ENCODE measurements at places on chromosomes 11 and 22.

- no peak overlapping the region for H3K27ac ChIP-seq
- H3K36me3 ChIP-seq, result peaks cover under 1% of the 10 kb centered on the region
- no peak for DNase-seq
These were observed 46.7 kb downstream of the TSPAN18 start for GRCh38 chr11:44773351-44773965.

DNA sequence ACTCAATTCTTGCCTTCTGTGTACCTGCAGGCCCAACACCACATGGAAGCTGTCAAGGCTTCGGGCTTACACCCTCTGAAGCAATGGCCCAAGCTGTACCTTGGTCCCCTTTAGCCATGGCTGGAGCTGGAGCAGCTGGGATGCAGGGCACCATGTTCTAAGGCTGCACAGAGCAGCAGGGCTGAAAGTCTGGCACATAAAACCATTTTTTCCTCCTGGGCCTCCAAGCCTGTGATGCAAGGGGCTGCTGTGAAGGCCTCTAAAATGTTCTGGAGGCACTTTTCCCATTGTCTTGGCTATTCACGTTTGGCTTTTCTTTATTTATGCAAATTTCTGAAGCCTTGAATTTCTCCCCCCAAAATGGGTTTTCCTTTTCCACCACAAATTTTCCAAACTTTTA, 102.1 kb upstream of the SLC5A12 start:
- DNase-seq, result no peak
- H3K36me3 ChIP-seq, result peaks cover 10% of the 10 kb centered on the region
- no peak overlapping the region for H3K27ac ChIP-seq
- H3K4me3 ChIP-seq, result no peak overlapping the region
- no peaks in the 10 kb centered on the region for H3K27me3 ChIP-seq

DNA sequence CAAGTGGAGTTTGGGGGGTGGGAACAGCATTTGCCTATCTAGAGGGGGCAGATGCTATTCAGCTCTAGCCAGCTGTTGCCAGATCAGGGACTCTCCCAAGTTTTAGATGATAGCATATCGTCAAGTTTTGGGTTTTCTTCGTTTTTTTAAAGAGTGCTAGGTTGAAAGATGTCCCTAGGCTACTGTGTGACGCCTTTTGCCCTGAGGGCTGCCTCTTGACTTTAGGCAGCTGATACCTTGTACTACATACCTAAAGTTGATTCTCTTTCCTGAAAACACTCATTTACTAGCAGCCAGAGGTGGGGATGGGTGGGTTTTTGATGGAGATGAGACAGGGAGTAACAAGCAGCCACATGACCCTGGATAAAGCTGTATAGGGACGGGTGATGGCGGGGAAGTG, 87.1 kb downstream of the ABTB2 start:
- H3K27me3 ChIP-seq, result no peaks in the 10 kb centered on the region
- no peak for DNase-seq
- H3K4me3 ChIP-seq, result no peak overlapping the region

DNA sequence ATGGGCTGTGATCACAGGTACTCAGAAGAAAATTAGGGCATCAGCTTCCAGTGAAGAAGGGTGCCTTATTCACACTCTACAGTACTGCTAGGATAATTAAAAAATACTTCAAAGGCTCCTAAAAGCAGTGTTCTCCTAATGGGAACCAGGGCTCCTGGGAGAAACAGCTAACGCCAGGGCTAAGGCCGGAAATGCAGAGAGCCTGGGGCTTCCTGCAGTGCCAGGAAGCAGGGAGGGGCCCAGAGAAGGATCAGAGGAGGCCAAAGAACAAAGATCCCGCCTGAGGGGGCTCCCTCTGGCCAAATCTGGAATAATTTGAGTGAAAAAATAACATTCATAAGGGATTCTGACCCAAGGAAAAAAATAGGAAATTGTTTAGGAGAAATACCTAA, 27.5 kb downstream of the TOLLIP start:
- H3K36me3 ChIP-seq, result peaks cover 23% of the 10 kb centered on the region
- H3K27ac ChIP-seq, result peak overlapping the region; percentile 73
- DNase-seq, result no peak
- H3K4me3 ChIP-seq, result no peak overlapping the region
- no peaks in the 10 kb centered on the region for H3K27me3 ChIP-seq

DNA sequence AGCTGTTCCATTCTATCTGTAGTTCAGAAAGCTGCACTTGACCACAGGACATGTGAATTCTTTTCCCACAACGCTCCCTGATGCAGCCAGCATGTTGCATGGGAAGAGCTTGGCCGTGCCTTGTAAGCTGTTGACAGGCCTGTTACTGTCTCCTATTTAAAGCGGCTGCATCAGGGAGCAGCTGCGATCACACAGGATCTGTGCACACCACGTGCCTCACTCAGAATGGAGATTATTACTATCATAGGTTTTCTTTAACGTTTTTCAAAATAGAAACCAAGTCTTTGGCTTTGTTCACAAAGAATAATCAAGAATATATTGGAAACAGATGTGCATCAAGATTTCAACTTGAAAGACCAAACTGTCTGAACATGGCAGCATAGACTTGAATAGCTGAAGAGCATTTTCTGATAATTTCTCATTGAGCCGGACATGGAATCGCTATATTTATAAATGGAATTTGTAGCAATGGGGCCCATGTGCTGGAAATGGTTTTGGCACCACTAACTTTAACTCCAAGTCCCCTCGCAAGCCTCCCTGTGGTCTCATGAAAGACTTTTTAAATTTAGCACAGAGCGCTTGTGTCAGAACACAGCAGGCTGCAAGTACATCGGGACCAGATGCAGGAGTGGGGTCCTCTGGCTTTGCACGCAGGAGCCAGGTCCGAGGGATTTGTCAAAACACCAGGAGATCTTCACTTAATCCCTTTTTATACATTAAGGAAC, 40.8 kb upstream of the MYO18B start:
- H3K4me3 ChIP-seq, result no peak overlapping the region
- H3K27ac ChIP-seq, result no peak overlapping the region
- no peaks in the 10 kb centered on the region for H3K36me3 ChIP-seq
- peaks cover 9% of the 10 kb centered on the region for H3K4me1 ChIP-seq
- DNase-seq, result no peak
- no peaks in the 10 kb centered on the region for H3K27me3 ChIP-seq

- no peaks in the 10 kb centered on the region for H3K36me3 ChIP-seq
- peaks cover 78% of the 10 kb centered on the region for H3K27me3 ChIP-seq
- H3K4me3 ChIP-seq, result no peak overlapping the region
These were observed 2.1 kb upstream of the LMO1 start for GRCh38 chr11:8265681-8266241.

DNA sequence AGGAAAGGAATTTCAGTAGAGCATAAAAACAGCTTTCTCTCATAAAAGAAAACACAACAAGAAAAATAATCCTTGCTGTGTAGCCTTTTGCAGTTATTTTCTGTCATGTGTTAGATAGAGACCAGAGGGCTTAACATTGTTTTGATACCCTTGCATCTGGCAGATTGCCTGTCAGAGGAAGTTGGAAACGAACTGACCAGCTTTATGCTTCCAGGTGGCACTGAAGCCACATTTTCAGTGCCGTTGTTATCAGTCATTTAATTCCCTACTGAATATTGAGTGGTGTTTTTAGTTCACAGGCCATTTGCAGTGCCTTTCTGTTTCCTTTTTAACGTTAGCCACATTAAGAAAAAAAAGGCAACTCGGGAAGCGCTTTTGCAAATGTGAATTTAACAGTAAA, 21.5 kb upstream of the RAG2 start:
- peak overlapping the region; percentile 29 for H3K27ac ChIP-seq
- H3K4me3 ChIP-seq, result no peak overlapping the region
- H3K4me1 ChIP-seq, result peaks cover 25% of the 10 kb centered on the region
- H3K27me3 ChIP-seq, result no peaks in the 10 kb centered on the region

DNA sequence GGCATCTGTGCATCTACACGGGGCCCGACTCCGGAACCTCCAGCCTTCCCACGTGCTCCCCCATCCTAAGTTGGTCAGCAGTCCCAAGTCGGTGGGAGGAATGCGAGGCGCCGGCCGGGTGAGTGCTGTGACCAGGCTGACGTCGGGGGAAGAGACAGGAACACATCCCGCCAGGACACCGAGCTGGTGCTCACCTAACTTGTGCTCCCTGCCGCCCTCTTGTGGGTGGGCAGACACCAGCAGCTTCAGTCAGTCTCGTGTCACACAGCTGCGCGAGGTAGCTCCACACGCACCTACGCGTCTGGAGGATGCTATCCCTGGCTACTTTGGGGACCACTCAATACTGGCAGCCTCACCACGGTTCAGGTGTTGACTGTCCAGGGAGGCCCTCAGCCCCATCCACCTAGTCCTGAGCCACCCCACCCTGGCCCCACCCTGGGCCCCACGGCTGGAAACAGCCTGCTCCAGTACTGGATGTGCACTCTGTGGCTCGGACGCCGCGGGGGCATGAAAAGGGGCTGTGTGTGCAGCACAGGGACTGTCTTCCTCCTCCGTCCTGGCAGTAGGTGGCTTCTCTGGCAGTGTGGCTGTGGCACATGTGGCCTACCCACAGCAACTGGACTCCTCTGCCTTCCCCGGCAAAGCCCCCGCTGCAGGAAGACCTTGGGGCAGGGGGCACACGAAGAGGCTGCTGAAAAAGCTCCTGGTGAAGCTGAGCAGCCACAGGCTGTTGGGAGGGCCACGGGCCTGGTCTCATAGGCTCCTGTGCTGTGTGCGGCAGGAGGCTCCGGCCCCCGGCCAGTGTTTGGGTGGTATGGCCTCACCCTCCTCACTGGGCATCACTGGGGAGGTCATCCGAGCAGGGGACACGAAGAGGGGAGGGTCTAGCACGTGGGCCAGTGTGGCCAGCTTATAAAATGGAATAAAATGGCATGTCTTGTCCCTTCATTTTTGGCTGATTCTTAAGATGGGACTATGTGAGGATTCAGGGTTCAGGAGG, 11.2 kb upstream of the BID start:
- no peak overlapping the region for H3K27ac ChIP-seq
- H3K4me3 ChIP-seq, result no peak overlapping the region
- H3K27me3 ChIP-seq, result no peaks in the 10 kb centered on the region
- no peak for DNase-seq
- H3K4me1 ChIP-seq, result peaks cover 31% of the 10 kb centered on the region
- H3K36me3 ChIP-seq, result peaks cover 2% of the 10 kb centered on the region

DNA sequence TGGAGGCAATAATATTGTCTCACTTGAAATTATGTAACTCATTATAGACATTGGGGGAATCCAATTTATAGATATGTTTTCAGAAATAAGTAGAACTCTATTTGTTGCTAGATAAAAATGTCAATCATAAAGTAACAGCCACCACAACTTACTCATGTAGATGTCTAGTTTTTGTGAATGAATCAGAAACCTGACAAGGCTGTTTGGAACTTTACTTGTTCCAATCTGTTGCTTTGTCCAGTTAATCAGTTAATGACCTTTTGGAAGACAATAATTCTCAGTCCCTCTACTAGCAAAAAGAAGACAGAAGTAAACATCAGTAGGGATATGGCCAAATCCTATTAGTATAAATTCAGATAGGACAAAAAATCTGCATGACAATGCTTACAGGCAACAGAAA, 1143.3 kb downstream of the LRRC4C start:
- DNase-seq, result no peak
- H3K36me3 ChIP-seq, result no peaks in the 10 kb centered on the region
- H3K27me3 ChIP-seq, result peaks cover 68% of the 10 kb centered on the region
- no peak overlapping the region for H3K27ac ChIP-seq

DNA sequence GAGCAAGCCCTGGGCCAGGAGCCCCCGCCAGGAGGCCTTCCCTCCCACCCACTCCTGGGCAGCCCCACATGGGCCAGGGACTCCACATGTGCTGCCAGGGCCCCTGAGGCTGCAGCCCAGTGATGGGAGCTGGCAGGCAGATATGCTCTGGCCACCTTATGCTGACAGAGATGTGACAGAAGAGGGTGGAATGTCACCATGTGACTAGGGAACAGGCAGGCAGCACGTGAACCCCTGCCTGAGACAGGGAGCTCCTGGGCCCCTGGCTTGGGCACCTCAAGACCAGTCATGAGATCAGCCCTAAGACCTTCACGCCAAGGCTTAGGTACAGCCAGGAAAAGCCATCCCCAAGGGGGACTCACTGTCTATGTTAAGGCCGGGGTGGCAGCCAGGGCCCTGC, 9.1 kb downstream of the PRODH start:
- no peaks in the 10 kb centered on the region for H3K27me3 ChIP-seq
- no peak overlapping the region for H3K27ac ChIP-seq
- H3K36me3 ChIP-seq, result no peaks in the 10 kb centered on the region
- DNase-seq, result no peak
- no peak overlapping the region for H3K4me3 ChIP-seq

DNA sequence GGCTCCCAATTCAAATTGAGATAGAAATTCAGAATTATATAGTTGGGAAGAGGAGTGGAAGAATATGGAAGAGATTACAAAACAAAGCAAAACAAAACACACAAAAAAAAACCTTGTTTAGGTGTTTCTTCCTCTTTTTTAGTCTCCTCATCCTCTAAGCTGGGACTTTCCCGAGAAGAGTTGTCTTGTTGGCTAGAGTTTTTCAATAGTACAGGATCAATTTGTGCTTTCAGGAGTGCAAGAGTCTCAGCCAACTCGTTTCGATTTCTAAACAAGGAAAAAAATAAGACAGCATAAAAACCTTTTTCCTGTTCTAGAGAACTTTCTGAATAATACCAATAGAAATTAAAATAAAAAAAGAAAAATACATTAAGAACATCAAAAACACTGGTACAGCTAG, 87.8 kb upstream of the CLNS1A start:
- H3K4me3 ChIP-seq, result no peak overlapping the region
- peaks cover 3% of the 10 kb centered on the region for H3K4me1 ChIP-seq
- peaks cover 29% of the 10 kb centered on the region for H3K36me3 ChIP-seq
- H3K27ac ChIP-seq, result no peak overlapping the region
- DNase-seq, result no peak

GRCh38 chr11:126978165-126978564, 22.4 kb downstream of the KIRREL3 start:
- no peak overlapping the region for H3K27ac ChIP-seq
- no peaks in the 10 kb centered on the region for H3K4me1 ChIP-seq
- H3K27me3 ChIP-seq, result no peaks in the 10 kb centered on the region
- no peak overlapping the region for H3K4me3 ChIP-seq
- DNase-seq, result no peak

- no peaks in the 10 kb centered on the region for H3K36me3 ChIP-seq
- no peak overlapping the region for H3K27ac ChIP-seq
- no peaks in the 10 kb centered on the region for H3K4me1 ChIP-seq
These were observed 17.0 kb downstream of the NECTIN1 start for GRCh38 chr11:119712006-119712405.

GRCh38 chr11:96316869-96317268, 26.1 kb downstream of the MAML2 start:
- H3K36me3 ChIP-seq, result peaks cover 7% of the 10 kb centered on the region
- peaks cover 94% of the 10 kb centered on the region for H3K4me1 ChIP-seq
- H3K4me3 ChIP-seq, result no peak overlapping the region
- DNase-seq, result no peak
- H3K27ac ChIP-seq, result peak overlapping the region; percentile 42

DNA sequence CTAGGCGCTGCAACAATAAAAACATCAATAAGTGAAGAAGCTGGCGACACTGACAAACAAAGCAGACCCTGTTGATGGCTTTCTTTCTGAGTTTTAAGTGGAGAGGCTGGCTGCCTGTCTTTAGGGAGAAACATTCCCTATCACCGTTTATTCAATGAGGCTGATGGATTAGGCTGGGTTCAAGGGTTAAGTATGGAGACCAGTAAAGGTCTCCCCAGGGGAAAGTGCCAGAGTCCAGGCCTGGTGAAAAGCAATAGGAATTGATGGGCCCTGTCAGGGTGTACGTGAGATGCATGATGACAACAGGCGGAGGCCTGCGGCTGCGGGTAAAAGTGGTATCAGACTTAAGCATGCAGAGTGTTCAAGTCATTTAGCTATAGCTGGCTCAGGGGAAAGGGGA, 102.6 kb downstream of the ALX4 start:
- peaks cover 18% of the 10 kb centered on the region for H3K4me1 ChIP-seq
- no peaks in the 10 kb centered on the region for H3K27me3 ChIP-seq
- no peak overlapping the region for H3K27ac ChIP-seq
- peaks cover 28% of the 10 kb centered on the region for H3K36me3 ChIP-seq
- DNase-seq, result no peak
